ENCODE measurements at places on chromosomes 13 and 19.
A peak's percentile ranks its signal among the peaks of the same experiment; 100 is the strongest.

- DNase-seq: no peak
Observed at GRCh38 chr13:112207129-112207528, 140.2 kb downstream of the SOX1 start.

DNA sequence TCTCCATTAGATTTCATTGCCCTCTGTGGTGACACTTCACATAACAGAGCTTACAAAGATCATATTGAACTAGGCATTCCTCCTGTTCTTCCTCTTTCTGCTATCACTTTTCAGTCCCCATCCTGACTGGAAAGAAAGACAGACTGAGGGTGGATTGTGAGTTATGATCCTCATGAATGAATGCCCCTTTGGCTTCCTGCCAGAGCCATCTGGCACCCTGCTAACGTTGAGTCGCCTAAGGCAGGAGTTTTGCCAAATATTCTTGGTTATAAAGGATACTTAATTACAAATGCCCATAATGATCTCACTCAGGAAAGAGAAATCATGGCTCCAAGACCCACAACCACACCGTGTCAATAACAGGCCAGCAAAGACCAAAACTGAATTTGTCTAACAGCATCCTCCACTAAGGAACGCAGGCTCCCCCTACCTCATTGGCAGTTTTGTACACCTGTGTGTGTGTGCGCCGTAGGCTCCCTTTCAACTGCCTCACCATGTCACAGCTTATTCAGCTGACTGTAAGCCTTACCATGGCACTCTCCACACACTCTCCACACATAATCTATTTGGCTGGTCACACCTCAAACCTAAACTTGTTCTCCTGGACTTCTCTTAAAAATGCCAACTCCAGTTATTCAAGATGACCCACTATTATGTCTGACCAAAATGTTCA, 15.5 kb downstream of the ZNF211 start:
- no peak for DNase-seq

- peak; percentile 30 for DNase-seq
Observed at GRCh38 chr19:2578901-2579677, 103.2 kb downstream of the GADD45B start.

- DNase-seq: no peak
Observed at GRCh38 chr19:41860419-41861115, 512 bp downstream of the RPS19 start.

DNA sequence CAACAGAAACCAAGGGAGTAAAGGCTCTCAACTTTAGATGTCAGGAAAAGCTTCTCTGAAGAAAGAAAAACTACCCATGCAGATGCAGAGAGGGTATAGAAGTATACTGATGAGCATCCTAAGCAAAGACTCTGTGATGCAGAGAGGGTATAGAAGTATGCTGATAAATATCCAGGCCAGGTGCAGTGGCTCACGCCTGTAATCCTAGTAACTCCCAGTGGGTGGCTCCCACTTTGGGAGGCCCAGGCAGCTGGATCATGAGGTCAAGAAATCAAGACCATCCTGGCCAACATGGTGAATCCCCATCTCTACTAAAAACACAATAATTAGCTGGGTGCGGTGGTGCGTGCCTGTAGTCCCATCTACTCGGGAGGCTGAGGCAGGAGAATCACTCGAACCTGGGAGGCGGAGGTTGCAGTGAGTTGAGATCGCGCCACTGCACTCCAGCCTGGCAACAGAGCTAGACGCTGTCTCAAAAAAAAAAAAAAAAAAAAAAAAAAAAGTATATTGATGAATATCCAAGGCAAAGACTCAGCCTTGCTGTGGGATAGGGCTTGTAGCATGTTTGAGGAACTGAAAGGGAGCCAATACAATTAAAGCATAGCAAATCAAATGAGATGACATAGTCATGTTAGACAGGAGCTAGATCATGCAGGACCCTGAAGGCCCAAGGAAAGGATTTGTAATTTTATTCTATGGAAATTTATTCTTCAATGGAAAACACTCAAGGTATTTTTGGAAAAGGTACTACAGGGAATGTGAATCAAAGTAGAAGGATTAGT, 14.9 kb downstream of the UBL3 start:
- no peak for DNase-seq

DNA sequence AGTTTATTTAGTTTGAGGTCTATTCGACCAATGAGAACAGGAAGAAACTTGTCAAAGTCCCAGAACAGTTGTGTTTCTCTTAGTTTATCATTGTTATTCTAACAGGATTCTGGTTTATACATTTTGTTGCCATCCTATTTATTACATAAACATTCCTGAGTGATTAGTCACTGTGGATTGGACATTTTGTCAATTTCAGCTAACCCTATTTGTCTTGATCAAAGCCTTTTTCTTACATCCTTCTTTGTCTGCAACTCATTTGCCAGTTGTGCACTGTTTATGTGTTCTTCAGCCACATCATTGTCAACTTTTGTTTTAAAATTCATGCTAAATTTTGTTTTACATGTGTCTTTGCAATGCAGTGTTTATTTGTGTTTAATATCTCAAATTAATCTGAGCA, 886.0 kb upstream of the SLC10A2 start:
- no peak for DNase-seq

DNA sequence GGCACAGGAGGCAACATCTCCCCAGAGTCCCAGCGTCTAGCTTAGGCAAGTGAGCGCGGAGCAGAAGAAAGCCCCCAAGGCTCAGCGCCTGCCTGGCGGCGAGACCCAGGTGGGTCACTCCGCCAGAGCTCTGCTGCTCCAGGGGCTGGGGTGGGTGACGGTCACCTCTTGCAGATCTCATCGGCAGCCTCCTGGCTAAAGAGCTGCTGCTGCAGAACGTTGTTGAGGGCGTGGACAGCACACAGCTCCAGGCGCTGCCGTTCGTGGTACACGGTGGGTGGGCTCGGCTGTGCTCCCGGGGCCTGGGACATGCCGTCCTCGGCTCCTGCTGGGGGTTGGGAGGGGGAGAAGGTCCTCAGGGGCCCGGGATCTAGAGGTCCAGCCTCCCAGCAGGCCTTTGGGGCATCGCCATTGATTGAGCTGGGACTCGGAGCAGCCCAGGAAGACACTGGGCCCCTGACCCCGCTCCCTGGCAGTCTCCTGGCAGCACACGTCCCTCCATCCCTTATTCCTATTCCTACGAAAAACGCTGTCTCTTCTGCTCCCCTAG, 795 bp downstream of the JOSD2 start:
- DNase-seq: no peak

DNA sequence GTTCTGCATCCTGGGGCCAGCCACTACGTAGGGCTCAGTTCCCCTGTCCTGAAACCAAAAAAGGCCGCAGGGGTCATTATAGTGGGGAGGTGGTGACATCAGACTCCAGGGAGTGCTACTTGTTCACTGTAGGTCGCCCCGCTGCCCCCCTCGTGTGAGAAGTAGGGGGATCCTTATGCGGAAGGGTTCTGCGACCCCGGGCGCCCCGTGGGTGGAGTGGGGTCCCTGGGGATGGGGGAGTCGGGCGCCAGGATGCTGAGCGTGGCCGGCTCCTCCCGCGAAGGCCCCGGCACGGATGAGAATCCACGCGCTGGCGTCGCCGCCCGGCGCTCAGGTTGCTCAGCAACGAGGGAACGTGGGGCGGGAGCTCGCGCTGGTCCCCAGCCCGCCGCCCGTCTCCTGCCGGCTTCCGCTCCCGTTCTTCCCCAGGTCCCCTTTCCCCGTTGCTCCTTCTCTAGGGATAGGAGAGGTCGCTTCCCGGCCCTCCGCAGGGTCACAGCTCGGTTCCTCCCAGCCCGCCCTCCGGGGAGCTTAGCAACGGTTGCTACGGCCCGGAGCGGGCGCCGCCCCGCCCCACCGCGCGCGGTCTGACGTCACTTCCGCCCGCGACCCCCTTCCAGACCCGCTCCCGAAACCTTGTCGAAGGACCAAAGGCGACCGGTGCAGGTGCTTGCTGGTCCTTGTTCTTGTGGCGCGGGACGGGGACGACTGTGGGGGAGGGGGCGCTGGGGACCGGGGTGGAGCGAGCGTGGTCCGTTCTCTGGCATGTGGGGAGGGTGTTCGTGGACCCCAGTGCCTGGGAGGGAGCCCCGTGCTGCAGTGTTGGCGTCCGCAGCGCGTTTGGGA, at the start of gene NAT14:
Gene NAT14 (plus strand): TSS at position 596 of the 846 bp plus-strand sequence. CDS start 521 bp downstream, outside the sequence.
- DNase-seq: peak; percentile 39

DNA sequence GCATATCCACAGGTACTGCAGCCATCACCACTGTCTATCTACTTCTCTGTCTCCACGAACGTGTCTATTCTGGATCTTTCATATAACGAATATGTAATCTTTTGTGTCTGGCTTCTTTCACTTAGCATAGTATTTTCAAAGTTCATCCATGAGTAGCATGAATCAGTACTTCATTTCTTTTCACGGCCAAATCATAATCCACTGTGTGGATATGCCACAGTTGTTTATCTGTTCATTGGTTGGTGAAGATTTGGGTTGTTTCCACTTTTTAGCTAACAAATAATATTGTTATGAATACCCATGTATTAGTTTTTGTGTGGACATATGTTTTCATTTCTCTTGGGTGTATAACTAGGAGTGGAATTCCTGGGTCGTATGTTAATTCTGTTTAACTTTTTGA, 14.4 kb downstream of the RGCC start:
- no peak for DNase-seq

DNA sequence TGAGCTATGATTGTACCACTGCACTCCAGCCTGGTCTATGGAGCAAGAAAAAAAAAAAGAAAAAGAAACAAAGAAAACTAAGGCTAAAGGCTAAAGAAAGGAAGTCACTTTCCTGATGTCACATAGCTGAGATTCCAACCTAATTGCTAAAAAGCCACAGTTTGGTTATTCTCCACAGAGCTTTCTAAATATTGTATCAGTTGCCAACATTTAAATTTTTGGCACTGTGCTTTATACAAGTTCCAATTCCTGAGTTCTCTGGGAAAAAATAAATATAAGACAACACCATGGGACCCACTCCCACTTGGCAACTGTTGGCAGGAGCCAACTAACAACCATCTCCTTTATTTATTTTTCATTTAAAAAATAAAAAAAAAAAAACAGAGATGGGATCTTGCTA, 11.2 kb upstream of the LYPD3 start:
- no peak for DNase-seq

DNA sequence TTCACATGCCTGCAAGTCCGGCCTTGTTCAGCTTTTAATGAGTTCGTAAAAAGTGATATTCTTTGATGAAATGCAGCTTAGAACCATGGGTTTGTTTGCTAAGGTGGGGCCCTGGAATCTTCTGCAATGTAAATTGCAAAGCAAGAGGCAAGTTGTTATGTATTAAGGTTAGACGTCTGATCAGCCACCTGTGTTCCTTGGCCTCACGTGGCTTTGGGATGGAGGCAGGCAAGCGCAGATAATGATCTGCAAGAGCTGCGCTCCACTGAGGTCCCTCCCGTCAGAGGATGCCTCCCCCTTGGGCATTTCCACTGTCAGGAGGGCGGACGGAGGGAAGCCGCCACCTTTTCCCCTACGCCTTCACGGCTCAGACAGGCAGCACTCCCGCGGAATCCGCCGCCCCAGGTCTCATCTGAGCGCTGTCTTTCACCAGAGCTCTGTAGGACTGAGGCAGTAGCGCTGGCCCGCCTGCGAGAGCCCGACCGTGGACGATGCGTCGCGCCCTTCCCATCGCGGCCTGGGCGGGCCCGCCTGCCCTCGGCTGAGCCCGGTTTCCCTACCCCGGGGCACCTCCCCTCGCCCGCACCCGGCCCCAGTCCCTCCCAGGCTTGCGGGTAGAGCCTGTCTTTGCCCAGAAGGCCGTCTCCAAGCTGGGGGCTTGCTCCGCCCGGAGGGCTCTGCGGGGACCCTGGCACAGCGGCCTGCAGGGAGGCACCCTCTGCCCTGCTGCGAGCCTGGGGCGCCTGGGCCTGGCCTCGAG, 110.9 kb downstream of the CRYL1 start:
- no peak for DNase-seq

Measured in stimulated activated CD8-positive, alpha-beta memory T cell treated with anti-CD3 and anti-CD28 coated beads, Interleukin-15, amount 100 ng/mL, for 1 hour (primary cell).